ENCODE measurements at places on chromosomes 12 and 14.

DNA sequence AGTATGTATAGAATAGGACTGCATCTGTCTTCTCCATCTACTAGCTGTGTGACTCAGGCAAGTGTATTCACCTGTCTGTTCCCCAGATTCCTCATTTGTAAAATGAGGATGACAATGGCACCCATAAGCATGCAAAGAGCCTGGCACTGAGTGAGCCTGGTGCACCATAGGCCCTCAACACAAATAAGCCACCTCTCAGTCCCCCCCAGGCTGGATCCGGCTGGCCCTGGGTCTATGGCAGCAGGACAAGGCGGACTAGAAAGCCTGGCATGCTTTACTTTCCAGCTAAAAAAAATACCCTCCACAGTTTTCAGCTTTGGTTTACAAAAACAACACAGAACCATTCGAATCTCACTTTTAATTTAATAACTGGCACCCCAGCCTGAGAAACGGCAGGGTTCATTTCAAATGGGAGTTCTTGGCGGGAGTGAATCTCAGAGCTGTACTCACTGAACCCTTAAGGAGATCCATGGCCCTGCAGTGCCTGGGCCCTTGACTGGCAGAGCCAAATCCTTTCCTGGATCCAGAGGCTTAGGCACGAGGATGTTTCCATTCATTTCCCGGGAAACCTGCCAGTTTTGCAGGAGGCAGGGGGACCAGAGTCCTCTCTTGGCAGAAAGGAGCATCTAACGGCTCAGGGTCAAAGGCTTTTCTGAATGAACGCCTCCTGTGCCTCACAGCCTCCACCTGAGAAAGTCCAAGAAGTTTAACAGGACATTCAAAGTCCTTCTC is 17.7 kb downstream of the SYNE3 start:
- DNase-seq, result no peak

- DNase-seq, result no peak
These were observed 2.5 kb downstream of the PPP1R3E start for GRCh38 chr14:23299986-23300686.

- no peak for DNase-seq
These were observed 77.2 kb downstream of the RPL10L start for GRCh38 chr14:46574221-46574977.

GRCh38 chr14:105375635-105376057 is 22.7 kb upstream of the TEX22 start:
- peak; percentile 25 for DNase-seq

- no peak for DNase-seq
These were observed 13.7 kb downstream of the SIX4 start for GRCh38 chr14:60710494-60710893.

- DNase-seq, result no peak
These were observed 125.0 kb upstream of the ATP2B1 start for GRCh38 chr12:89833337-89834252.
